ENCODE measurements at places on chromosomes 6 and 20.

- no peak for DNase-seq
Observed at GRCh38 chr20:9999645-10000044, 35.1 kb upstream of the ANKEF1 start.

DNA sequence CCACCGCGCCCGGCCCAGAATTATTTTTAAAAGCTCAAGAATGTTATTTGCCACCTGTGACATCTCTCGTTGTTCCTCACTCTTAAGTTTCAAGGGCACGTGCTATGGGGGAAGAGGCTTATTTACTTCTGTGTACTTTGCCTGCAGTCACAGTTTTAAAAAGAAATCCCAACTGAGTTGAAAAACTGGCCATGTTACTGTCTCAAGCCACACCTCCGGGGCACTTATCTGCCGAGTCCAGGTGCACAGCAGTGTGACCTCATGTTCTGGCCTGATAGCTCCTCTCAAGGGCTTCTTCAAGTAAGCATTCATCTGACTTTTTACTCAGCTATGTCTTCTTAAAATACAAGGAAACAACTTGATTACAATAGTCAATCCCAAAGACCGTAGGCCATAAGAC, 34.5 kb downstream of the SHLD1 start:
- DNase-seq, result no peak

DNA sequence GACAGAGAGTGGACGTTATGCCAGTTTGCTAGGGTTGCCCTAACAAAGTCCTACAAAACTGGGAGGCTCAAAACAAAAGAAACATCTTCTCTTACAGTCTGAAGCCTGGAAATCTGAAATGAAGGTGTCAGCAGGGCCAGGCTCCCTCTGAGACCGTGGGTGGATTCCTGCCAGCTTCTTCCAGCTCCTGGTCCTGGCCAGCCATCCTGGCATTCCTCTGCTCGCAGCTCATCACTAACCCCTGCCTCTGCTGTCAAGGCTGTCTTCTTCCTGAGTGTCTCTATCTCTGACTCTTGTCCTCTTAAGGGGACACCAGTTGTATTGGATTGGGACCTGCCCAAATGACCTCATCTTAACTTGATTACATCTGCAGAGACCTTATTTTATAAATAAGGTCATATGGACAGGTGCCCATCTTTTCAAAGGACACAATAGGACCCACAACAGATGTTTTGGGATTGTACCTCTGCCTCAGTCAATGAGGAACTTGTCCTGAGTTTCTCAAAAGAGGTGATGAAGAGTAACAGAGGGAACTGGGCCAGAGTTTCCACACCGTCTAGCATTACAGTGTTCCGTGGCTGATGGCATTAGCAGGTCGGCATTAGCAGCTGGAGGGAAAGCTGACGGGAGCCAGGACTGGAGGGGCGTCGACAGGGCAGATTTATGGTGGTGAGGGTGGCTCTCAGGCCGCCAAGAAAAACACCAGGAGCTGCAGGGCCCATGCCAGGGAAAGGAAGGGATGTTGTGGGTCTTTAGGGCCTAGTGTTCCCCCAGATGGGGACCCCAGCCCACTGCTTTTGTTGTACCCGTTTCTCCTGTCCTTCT, 157.3 kb downstream of the TBXT start:
- DNase-seq, result no peak

DNA sequence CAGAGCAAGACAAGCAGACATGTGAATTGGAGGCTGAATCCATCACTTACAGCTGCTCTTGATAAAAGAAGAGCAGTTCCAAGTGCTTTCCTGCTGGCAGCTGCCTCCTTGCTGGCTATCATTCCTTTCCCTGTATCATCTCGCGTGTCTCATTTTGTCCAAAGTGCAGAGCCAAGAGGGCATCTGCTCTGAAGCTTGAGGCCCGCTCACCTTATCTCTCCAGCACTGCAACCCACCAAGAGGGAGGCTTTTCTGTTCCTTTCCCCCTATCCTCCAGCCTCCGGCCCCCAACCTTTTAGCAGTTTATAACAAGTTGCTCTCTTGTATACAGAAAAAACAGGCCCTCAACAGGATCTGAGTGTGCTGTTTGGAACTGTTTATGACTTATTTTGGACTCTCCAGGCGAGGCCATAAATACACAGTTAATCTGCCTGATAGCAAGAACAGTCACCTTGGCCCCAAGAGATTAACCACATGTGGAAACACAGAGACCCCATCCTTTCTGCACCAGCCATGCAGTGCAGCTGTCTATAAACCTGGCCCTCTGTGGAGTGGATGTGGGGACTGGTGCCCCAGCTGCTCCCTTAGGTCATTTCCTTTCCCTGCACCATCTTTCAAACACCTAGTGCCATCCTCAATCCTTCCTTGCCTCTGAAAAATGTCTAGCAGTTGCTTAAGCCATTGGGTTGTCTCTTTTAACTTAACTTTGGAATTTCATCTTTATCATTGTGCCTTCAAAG, 172.5 kb upstream of the FERMT1 start:
- no peak for DNase-seq

DNA sequence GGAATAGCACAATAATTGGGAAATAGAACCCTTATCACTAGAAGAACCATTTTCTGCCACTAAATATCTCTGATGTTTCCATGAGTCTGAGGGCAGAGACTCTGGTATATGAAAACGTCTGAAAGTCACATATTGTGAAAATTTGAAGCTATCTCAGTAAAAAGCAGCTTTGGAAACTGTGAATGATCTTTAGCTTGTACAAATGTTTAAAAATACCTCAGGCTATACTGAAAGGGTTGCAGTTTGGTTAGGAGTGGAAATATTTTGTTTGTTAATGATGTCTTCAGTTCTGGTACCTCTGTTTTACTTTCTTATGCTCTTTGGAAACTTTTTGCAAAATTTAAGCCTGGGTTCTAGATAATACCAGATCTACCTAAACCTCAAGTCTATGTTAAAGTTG, 135.0 kb downstream of the SLC16A10 start:
- DNase-seq, result no peak

GRCh38 chr6:106182455-106182854, 96.3 kb downstream of the PRDM1 start:
- no peak for DNase-seq

- no peak for DNase-seq
Observed at GRCh38 chr6:699319-699718, 6.4 kb upstream of the EXOC2 start.

- no peak for DNase-seq
Observed at GRCh38 chr6:144394210-144394609, 109.1 kb downstream of the UTRN start.

DNA sequence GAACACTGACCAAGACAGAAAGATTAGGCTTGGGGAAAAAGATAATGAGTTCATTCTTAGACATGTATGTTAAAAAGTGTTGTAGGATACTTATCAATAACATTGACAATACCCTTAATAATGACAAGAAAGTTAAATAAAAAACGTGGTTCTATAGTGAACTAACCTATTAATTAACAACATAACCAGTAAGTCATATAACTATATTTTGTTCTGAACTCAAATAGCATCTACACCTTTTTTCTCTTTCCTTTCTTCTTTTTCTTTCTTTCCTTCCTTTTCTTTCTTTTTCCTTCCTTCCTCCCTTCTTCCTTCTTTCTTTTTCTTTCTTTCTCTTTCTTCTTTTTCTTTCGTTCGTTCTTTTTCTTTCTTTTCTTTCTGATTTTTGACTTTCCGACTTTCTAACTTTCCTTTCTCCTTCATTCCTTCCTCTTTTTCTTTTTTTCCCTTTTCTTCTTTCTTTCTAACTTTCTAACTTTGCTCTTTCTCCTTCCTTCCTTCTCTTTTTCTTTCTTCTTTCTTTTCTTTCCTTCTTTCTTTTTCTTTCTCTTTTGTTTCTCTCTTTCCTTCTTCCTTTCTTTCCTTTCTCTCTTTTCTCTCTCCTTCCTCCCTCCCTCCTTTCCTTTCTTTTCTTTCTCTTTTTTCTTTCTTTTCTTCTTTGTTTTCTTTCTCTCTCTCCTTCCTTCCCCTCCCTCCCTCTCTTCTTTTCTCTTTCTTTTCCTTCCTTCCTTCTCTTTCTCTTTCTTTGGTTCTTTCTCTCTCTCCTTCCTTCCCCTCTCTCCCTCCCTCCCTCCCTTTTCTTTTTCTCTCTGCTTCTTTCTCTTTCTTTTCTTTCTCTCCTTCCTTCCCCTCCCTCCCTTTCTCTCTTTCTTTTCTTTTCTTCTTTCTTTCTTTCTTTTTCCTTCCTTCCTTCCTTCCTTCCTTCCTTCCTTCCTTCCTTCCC, 24.6 kb downstream of the PRSS35 start:
- no peak for DNase-seq

DNA sequence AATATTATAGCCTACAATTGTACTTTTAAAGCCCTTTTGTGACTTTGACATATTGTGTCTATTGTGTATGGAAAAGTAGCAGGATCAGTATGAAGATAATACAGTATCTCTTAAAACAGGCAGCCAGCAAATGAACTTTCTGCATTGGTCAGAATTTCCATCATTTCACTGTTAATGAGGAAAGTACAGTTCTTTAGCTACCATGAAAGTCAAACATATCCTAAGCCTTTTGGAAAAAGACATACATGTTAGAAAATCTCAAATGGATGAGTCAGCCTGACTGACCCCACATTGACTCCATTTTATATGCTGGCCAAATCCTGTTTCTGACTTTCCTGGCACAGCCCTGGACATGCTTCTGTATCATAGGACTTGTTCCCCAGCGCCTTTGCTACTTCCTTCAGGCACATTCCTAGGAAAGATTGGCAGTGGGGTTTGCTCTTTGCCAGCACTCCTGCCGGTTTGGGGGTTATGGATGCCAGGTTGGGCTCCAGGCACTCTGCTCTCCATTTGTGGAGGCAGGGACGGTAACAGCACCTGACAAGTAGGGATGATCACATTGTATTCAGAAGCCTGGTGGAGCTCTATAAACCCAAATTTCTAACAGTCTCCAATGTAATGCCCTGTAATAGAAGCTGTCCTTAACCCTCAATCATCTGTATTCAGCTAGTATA, 43.7 kb downstream of the TOP1 start:
- no peak for DNase-seq

DNA sequence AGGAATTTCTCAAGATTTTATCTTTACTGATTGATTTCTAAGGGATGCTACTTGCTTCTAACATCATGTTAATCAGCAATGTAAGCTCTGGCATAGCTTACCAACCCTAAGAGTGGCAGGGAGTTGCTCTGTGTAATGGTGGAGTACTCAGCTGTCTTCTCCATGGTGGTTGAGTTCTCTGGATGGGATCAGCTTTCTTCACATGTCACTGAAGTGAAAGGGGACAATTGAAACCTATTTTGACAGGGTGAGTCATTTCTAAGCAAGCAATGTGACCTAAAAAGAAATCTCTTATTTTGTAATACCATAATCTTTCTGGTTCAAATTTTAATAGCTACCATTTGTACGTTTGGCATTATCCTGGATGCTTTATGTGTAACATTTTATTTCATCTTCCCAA, 430.4 kb downstream of the GJA1 start:
- no peak for DNase-seq

DNA sequence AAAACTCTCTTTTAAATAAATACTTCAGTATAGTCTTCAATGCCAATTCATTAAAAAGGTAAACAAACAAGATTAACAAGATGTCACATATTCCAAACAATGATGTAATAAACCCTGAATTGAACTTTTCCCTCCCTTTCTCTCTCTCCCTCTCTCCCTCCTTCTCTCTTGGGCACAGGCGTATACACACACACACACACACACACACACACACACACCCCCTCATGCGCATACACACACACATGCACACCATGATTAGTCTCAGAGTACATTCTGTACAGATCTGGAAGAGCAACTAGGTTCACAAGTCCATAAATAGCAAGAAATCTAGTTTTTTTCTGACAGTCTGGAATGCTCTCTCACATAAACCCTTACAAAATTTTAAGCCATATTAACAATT, 128.3 kb downstream of the DST start:
- no peak for DNase-seq

- DNase-seq, result no peak
Observed at GRCh38 chr6:148898376-148899014, 151.7 kb downstream of the UST start.

GRCh38 chr6:75528423-75528822, 34.8 kb upstream of the FILIP1 start:
- DNase-seq, result no peak

DNA sequence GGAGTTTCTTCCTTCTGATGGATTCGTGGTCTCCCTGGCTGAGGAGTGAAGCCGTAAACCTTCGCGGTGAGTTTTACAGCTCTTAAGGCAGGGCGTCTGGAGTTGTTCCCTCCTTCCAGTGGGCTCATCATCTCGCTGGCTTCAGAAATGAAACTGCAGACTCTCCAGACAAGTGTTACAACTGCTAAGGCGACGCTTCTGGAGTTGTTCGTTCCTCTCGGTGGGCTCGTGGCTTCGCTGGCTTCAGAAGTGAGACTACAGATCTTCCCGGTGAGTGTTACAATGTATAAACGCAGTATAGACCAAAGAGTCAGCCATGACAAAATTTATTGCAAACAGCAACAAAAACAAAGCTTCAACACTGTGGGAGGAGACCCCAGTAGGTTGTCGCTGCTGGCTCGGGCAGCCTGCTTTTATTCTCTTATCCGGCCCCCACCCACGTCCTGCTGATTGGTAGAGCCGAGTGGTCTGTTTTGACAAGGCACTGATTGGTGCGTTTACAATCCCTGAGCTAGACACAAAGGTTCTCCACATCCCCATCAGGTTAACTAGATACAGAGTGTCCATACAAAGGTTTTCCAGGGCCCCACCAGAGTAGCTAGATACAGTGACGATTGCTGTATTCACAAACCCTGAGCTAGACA, 113.2 kb downstream of the GPX5 start:
- DNase-seq, result no peak

DNA sequence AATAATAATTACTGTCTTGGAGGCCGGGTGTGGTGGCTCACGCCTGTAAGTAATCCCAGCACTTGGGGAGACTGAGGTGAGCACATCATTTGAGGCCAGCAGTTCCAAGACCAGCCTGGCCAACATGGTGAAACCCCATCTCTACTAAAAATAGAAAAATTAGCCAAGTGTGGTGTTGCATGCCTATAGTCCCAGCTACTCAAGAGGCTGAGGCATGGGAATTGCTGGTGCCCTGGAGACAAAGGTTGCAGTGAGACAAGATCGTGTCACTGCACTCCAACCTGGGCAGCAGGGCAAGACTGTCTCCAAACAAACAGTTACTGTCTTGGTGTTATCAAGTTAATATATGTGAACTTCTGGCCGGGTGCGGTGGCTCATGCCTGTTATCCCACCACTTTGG, 4.9 kb downstream of the RRP36 start:
- no peak for DNase-seq

- no peak for DNase-seq
Observed at GRCh38 chr6:84596488-84596887, 167.9 kb downstream of the TBX18 start.

DNA sequence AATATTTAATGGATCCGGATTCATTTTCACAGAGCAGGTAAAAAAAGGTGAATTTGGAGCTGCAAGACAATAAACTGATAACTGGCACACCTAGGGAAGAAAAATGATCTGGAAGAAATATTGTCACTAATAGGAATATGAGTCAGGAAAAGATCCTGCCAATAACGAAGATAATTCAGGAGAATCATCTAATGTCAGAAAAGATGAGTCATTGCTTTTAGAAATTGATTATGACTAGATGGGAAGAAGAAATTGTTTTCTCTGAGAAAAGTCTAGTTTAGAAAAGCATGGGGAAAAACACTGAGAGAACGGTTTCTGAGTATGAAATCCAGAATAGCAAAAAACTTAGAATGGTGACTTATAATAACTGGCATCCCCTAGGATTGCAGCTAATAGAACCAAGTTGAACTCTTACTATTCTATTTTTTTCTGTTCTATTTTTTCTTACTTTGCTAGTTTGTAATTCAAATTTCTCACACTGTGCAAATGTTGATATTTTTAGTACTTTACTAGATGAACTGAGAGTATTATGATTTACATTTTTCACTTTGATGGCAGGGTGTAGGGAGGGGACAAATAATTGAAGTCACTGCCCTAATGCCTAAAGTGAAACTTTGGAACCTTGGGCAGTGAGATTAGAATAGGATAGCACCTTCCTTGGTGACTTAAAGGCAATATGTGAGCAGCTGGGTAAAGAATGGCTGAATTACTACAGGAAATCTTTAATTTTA, 38.2 kb upstream of the SUPT3H start:
- no peak for DNase-seq

Measured in bone marrow (tissue), 2 donors.